T-cell (primary cell): ENCODE measurements at places on chromosomes 5 and 9. TPM values are rescaled to one million over a fixed set of nuclear protein-coding genes. Genes with fewer than 3 reads are reported as not detected.

Gene TMEM174
- not detected for total RNA-seq

Gene BAAT
- not detected for total RNA-seq

Gene SLC36A2
- total RNA-seq: not detected

Gene SOHLH1
- not detected for total RNA-seq

Gene DMRT3
- total RNA-seq: not detected

Gene PCDHGC5
- not detected for total RNA-seq

Gene MUSK
- total RNA-seq: not detected

Gene SPEF2
- 10.7 TPM for total RNA-seq

Gene ARHGEF39
- total RNA-seq: 0.33 TPM

Gene CBY3
- total RNA-seq: 0.66 TPM

Gene SLC6A7
- total RNA-seq: not detected

Gene SELENOP
- total RNA-seq: 2.6 TPM

DNA sequence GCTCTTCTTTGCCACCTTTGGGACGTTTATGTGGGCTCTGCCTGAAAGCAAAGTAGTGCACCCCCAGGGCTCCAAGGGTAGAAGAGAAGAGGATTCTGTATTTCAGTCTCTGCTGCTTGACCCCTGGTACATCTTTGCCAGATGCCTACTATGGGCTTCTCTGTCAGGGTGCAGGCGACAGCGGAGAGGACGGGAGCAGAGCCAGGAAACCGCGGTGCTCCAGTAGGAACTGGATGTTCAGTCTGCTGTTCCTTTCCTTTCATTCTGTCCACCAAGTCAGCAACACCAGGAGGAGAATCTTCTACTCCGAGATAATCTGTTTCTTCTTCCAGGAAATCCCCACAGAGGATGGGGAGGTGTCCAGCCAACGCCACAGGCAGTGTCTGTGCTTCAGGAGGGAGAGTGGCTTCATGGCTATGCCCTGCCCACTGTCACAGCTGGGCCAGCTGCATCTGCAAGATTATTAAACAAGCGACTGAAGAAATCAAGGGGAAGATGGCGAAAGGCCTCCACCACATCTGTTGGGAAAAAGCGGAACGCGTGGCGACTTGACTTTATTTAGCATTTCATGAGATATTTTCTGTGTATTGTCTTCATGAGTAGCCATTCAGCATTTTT is 398.3 kb downstream of the IRX1 start:
- DNase-seq: no peak
- no peak overlapping the region for H3K4me3 ChIP-seq
- no peaks in the 10 kb centered on the region for H3K27me3 ChIP-seq
- H3K36me3 ChIP-seq: no peaks in the 10 kb centered on the region
- H3K27ac ChIP-seq: no peak overlapping the region

GRCh38 chr5:120228262-120229031 is 235.7 kb upstream of the PRR16 start:
- no peak for DNase-seq
- no peaks in the 10 kb centered on the region for H3K4me1 ChIP-seq
- no peaks in the 10 kb centered on the region for H3K27me3 ChIP-seq
- H3K4me3 ChIP-seq: no peak overlapping the region

DNA sequence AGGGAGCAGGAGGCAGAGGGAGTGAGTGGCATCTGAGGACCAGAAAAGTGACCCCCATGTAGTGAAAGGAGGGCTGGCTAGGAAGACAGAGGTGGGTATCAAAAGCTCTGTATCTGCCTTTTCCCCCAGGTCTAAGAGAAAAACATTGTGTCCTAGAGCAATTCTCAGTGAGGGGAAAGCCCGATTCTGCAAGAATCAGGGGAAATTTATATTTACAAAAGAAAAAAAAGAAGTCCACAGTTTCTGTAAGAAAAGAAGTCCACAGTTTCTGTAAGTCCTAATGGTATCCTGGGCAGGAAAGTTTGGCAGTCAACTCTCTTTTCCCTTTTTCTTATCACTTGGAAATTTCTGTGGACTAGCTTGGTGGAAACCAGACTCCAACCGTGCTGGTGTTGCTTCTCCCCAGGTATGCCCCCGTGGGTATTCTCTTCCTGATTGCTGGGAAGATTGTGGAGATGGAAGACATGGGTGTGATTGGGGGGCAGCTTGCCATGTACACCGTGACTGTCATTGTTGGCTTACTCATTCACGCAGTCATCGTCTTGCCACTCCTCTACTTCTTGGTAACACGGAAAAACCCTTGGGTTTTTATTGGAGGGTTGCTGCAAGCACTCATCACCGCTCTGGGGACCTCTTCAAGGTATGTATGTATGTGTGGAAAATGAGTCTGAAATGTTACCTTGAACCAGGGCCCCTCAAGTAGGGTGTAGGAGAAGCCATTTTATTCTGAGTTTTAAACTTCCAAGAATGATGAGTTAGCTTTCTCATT is 73.0 kb downstream of the SLC1A3 start:
- H3K4me1 ChIP-seq: no peaks in the 10 kb centered on the region
- H3K27ac ChIP-seq: no peak overlapping the region
- H3K27me3 ChIP-seq: peaks cover 3% of the 10 kb centered on the region
- H3K36me3 ChIP-seq: no peaks in the 10 kb centered on the region

- H3K36me3 ChIP-seq: no peaks in the 10 kb centered on the region
- DNase-seq: no peak
Measured at GRCh38 chr5:43137326-43137725, 16.6 kb downstream of the ZNF131 start.

GRCh38 chr9:93708289-93708986 is 132.1 kb downstream of the PHF2 start:
- H3K36me3 ChIP-seq: no peaks in the 10 kb centered on the region
- no peaks in the 10 kb centered on the region for H3K27me3 ChIP-seq
- no peaks in the 10 kb centered on the region for H3K4me1 ChIP-seq
- no peak overlapping the region for H3K4me3 ChIP-seq

DNA sequence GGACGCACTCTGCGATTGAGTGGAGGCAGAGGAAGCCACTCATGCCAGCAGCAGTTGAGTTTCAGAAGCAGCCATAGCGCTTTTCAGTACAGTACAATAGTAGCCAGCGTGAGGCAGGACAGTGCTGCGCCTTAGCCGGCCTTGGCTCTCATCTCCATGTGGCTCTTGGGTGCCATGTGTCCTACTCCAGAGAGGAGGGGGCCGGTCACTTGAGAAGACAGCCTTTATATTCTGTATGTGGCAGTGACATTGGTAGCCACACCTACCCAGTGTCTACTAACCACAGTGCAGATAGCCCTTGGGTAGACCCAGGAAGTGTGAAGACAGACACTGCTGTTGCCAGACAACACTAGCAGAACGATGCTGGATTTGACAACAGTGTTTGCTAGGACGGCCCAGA is 42.3 kb downstream of the FAM78A start:
- peak overlapping the region; percentile 67 for H3K27ac ChIP-seq
- H3K4me1 ChIP-seq: peaks cover 67% of the 10 kb centered on the region
- H3K4me3 ChIP-seq: no peak overlapping the region
- H3K36me3 ChIP-seq: peaks cover 3% of the 10 kb centered on the region
- no peak for DNase-seq

- H3K4me3 ChIP-seq: no peak overlapping the region
- peaks cover 12% of the 10 kb centered on the region for H3K27me3 ChIP-seq
- DNase-seq: no peak
- H3K4me1 ChIP-seq: peaks cover 12% of the 10 kb centered on the region
Measured at GRCh38 chr5:133298447-133298846, 246.6 kb downstream of the HSPA4 start.

DNA sequence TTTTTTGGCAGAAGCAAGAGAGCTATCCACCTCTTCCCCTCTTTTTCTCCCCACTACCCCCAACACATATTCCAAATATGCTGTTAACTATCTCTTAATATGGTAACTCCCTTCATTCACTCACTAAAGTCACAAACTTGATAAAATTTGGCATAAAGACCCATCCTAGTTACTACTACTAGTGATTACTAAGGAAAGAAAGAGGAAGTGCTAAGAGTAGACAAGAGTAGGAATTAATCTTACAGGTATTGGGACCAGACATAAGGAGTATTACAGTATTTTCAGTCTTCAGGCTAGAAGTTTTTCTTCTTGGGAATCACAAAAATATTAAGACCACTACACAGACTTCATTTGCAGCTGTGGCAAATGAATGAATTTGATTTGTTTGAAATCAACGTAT is 2.2 kb downstream of the ADAMTS6 start:
- no peaks in the 10 kb centered on the region for H3K36me3 ChIP-seq
- H3K27ac ChIP-seq: no peak overlapping the region
- no peaks in the 10 kb centered on the region for H3K27me3 ChIP-seq
- no peak for DNase-seq
- peaks cover 14% of the 10 kb centered on the region for H3K4me1 ChIP-seq

DNA sequence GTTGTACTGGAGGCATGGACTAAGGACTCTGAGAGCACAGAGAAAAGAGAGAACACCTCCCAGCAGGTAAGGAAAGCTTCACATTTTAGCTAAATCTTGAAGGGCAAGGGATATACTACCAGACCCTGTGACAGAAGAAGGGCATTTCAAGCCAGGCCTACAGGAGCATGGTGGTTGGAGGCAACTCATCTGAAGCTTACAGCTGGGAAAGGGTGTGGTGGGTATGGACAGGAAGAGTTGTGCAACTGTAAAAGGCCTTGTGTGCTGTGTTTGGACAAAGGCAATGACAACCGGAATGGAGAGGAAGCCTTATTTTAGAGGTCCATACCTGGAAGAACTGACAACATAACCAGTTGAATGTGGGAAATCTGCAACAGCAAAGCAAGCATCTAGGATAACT is 31.2 kb downstream of the NIPSNAP3B start:
- H3K27me3 ChIP-seq: no peaks in the 10 kb centered on the region
- no peak overlapping the region for H3K27ac ChIP-seq
- no peaks in the 10 kb centered on the region for H3K4me1 ChIP-seq

DNA sequence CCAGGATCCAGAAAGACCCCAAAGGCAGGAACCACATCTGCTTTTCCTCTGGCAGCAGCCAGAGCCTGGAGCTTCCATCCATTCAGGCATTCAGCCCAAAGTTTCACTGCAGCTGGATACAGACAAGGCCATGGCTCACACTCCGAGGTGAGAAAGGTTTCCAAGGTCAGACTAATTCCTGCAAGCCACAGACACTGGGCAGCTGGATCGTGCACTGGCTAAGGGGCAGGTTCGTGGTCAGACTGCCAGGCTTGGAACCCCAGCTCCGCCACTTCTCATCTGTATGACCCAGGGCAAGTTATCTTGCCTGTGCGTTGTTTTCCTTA is 36.9 kb downstream of the SPOCK1 start:
- no peak for DNase-seq
- no peak overlapping the region for H3K4me3 ChIP-seq
- H3K27ac ChIP-seq: no peak overlapping the region
- H3K4me1 ChIP-seq: no peaks in the 10 kb centered on the region
- H3K27me3 ChIP-seq: no peaks in the 10 kb centered on the region

- no peak overlapping the region for H3K27ac ChIP-seq
- no peaks in the 10 kb centered on the region for H3K27me3 ChIP-seq
Measured at GRCh38 chr5:159451197-159452052, 121.1 kb upstream of the IL12B start.

DNA sequence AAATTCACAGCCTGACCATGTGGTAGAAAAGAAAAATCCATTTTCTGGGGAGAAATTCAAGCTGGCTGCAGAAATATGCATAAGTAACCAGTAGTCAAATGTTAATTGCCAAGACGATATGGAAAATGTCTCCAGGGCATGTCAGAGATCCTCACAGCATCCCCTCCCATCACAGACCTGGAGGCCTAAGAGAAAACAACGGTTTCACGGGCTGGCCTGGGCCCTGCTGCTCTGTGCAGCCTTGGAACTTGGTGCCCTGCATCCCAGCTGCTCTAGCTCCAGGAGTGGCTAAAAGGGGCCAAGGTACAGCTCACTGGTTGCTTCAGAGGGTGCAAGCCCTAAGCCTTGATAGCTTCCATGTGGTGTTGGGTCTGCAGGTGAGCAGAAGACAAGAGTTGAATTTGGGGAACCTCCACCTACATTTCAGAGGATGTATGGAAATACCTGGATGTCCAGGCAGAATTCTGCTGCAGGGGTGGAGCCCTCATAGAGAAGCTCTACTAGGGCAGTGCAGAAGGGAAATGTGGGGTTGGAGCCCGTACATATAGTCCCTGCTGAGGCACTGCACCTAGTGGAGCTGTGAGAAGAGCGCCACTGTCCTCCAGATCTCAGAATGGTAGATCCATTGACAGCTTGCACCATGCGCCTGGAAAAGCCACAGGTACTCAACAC is 49.7 kb downstream of the PTBP3 start:
- no peak for DNase-seq
- H3K27me3 ChIP-seq: no peaks in the 10 kb centered on the region
- no peak overlapping the region for H3K4me3 ChIP-seq
- peaks cover 12% of the 10 kb centered on the region for H3K36me3 ChIP-seq

DNA sequence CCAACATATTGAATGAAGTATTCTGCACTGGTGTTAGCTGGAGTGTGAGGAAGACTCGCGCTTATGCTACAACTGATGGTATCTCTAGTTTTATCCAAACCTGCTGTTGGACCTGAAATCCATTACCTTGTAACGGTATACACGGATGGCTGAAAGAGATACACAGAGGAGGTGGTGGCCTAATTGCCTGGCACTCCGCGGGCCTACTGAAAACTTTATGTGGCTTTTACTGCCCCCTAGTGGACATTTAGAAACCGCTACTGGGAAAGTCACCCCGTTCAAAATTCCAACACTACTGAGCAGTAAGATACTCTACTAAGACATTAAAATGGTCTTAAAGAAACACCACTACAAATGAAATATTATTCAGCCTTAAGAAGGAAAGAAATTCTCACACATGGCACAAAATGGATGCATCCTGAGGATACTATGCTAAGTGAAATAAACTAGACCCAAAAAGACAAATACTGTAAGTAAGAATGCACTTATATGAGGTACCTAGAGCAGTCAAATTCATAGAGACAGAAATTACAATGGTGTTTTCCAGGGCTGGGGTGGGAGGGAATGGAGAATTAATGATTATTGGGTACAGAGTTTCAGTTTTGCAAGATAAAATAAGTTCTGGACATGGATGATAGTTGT is 100.4 kb downstream of the TTLL11 start:
- no peaks in the 10 kb centered on the region for H3K27me3 ChIP-seq
- no peaks in the 10 kb centered on the region for H3K4me1 ChIP-seq
- H3K4me3 ChIP-seq: no peak overlapping the region

GRCh38 chr5:169696621-169697510 is 59.8 kb downstream of the DOCK2 start:
- H3K27ac ChIP-seq: no peak overlapping the region
- DNase-seq: no peak
- H3K36me3 ChIP-seq: peaks cover 98% of the 10 kb centered on the region
- H3K27me3 ChIP-seq: no peaks in the 10 kb centered on the region

DNA sequence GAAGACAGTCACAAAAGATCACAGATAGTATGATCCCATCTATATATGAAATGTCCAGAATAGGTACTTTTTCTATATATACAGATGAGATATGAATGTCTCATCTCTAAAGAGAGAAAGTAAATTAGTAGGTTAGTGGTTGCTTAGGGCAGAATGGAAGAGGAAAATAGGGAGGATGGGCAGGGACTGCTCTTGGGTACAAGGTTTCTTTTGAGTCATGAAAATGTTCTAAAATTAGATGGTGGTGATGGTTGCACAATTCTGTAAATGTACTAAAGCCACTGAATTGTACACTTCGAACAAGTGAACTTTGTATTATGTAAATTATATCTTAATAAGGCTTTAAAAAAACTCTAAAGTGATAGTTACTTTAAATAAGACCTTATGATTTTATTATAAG is 59.6 kb upstream of the GRAMD2B start:
- no peaks in the 10 kb centered on the region for H3K4me1 ChIP-seq
- no peaks in the 10 kb centered on the region for H3K36me3 ChIP-seq
- no peak overlapping the region for H3K27ac ChIP-seq
- no peaks in the 10 kb centered on the region for H3K27me3 ChIP-seq
- DNase-seq: no peak
